ENCODE measurements at places on chromosomes 1 and 21.

DNA sequence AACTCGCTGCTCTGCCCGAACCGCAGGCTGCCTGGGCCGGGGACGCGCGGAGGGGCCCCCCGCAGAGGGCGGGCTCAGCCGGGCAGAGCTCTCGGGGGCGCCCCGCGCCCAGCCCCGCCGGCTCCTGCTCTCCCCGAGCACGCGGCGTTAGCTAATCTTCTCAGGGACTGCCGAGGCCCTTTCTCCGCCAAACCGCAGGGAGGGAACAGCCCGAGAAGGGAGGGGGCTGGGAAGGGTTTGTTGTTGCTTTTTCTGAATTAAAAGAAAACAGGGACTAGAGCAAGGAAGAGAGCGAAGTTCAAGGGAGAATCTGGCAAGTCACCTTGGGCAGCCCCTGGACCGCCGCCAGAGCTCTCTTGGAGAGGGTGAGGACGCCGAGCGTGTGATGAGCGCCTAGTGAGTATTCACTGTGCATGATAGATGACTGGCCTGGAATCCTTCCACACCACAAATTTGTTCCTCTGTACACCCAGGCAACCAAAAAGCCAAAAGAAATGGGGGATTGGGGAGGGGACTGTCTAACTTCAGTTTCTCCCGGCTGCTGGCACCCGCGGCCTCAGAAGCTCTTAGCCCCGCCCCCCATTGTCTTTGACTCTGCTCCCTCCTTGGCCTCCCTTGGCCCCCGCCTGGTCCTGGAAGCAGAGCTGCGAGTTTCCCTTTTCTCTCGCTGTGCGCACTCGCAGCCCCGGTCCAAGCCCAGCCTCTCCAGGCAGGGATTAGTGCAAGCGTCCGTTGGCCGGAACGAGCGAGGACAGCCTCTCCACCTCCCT is 19.7 kb upstream of the LMX1A start:
- no peak for DNase-seq

DNA sequence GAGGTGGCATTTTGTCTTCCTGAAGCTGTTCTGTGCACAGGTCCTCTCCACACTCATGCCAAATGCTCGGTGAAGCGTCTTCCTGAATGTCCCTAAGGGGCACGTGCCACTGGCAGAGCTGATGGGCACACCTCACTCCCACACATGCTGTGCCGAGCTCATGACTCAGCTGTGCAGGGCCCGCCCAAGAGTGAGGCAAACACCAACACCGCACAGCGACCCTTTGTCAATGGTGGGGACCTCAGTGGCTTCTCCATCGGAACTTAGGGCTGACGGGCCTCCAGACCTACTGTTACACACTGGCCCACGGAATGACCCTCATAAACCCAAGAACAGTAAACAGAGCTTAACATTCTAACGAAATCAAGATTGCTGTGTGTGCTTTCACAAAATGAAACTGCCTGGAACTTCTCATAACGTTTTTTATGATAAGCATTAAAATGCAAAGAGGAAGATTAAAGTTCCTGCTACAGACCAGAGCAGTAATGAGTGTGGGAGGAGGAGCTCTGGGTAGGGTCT is 89.3 kb downstream of the SIM2 start:
- DNase-seq = no peak

- peak; percentile 60 for DNase-seq
Measured at GRCh38 chr1:10692401-10693021, 103.9 kb downstream of the CASZ1 start.

- DNase-seq = no peak
Measured at GRCh38 chr1:39575191-39576015, 1.2 kb downstream of the PABPC4 start.

DNA sequence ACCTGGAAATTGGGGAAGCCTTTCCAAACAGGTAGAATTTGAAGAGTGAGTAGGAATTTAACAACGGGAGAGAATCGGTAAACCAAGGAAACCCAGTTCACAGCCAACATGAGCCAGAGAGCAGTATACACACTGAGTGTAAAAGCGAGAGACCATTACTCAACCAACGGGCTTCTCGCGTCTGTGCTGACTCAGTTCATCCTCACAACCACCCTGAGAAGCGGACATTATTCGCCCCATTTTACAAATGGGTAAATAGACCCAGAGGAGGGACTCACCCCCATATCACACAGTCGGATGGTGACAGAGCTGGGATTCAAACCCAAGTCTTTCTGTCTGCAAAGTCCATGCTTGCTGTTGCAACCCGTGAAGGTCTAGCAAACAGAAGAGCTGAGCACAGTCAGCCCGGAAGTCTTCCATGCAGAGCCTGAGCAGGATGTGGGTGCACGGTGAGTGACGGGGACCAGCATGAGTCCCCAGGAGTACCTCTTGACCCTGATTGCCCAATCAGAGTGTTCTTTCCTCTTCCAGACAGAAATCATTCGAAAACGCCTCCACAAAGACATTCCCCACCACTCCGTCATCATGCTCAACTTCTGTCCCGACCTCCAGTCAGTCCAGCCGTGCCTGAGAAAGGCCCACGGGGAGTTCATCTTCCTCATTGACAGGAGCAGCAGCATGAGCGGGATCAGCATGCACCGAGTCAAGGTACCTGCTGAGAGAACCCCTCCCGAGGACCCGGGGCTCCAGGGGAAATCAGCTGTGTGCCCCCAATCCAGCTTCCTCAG is 32.3 kb downstream of the VWA5B1 start:
- no peak for DNase-seq

DNA sequence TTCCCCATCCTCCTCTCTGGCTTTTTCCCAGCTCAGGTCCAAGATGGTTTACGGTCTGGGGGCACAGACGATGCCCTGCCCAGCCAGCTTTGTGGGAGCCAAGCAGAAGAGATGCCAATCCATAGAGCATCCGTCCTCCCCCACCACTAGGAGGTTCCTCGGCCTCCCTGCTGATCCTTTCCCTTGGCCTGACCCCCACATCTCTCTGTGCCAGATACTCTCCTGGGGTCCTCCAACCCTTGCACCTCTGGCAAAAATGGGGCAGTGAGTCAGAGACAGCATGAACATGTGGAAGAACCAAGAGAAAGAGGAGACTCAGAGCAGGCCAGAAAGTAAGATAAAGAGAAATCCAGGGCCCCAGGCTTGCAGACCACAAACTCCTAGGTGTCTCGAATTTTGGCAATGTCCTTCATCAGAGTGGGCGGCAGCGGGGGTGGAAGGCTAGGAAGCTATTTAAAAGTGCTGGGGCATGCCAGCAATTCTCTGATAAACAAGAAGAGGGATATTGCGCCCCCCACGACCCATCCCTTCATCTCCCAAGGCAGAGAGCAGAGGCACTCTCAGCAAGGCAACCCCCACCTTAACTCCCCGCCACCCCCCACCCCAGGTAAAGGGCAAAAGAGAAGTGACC is 11.4 kb downstream of the BLACAT1 start:
- no peak for DNase-seq

DNA sequence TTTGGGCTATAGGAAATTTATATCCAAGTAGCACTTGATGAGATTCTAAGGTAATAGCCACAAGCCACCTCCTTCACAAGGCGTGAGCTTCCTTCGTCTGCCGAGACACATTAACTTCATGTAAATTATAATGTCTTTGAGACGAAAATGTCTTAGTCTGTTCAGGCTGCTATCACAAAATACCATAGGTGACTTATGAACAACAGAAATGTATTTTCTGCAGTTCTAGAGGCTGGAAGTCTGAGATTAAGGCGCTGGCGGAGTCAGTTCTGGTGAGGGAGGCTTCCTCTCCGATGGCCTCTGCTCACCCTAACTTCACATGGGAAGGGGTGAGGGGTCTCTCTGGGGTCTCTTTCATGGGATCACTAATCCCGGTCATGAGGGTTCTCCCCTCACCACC is 133.0 kb downstream of the ETS2 start:
- no peak for DNase-seq

DNA sequence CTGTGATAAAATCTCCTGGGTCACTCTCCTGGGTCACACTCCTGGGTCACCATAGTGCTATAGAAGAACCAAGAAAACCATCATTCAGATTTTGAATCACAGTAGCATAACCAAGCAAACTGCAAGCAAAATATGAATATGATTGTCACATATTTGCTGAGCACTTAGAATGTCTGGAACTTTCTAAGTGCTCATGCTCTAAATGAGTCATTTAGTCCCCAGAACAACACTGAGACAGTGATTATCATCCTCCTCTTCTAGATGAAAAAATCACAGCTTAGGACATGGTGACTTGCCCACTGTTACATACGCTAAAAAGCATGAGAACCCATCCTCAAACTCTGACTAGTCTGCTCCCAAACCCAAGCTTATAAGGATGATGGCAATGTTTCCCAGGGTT is 39.5 kb upstream of the DDAH1 start:
- DNase-seq = no peak

DNA sequence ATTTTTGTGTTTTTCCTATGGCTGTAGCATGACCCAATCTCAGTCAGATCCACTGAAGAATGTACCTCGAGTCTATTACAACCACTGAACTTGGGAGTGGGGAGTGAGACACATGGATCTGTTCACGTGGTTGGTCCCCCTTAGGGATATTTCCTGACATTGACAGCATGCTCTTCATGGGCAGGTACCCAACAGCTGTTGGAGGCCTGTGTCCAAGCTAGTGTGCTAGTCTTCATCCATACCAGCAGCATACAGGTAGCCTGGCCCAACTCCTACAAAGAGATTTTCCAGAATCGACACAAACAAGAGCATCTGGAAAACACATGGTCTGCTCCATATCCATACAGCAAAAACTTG is 34.2 kb upstream of the HSD3B1 start:
- no peak for DNase-seq

DNA sequence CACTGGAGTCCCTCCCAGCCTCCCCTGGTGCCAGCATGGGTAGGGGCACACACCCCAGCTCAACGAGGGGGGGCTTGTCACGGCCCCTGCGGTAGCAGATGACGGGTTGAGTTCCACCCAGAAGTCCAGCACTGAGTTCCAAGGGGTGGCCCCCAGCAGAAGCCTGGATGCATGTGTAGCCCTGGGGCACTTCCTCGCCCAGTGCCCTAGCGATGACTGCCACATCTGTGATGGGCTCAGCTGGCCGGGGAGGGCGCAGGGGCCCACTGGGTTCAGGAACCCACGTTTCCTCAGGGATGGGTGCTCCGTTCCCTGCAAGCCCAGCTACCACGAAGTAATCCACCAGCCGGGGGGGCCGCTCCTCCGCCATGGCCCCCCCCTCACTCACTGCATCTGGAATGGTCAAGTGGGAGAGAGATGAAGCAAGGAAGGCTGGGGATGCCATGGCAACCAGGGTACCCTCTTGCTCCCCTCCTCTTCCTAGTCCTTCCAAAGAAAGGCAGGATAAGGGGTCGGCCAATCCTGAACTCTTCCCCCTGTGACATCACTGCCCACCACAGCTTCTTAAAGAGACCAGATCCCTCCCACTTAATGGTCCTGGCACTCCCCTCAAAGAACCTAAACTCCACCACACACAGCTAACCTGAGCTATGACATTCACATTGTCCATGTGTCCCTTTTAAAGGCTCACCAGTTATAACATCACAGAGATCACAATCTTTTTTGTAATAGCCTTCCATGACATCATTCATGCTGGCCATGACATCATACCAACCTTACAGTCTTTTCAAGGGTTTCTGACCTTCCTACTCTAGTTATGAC is 2.3 kb downstream of the DENND4B start:
- DNase-seq = no peak

DNA sequence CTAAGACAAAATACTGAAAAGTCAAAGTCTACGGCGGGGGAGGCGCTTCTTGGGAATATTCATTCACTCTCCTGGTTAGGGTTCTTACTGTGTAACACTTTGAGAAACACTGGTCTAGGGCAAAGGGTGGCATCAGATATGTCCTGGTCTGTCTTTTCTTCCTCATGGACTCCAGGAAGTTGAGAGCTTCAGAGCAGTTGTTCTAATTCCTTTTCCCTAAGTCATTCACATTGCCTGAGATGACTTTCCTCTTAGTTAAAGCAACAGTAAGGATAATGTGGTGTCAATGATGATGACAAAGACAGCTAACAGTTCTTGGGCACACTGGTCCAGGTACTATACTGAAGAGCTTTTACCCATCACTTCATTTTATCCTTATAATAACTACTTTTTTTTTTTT is 27.0 kb downstream of the FGGY start:
- no peak for DNase-seq

- no peak for DNase-seq
Measured at GRCh38 chr1:110465038-110465813, 14.3 kb downstream of the PROK1 start.

- DNase-seq = no peak
Measured at GRCh38 chr21:33299181-33299752, 25.5 kb upstream of the IFNAR1 start.

DNA sequence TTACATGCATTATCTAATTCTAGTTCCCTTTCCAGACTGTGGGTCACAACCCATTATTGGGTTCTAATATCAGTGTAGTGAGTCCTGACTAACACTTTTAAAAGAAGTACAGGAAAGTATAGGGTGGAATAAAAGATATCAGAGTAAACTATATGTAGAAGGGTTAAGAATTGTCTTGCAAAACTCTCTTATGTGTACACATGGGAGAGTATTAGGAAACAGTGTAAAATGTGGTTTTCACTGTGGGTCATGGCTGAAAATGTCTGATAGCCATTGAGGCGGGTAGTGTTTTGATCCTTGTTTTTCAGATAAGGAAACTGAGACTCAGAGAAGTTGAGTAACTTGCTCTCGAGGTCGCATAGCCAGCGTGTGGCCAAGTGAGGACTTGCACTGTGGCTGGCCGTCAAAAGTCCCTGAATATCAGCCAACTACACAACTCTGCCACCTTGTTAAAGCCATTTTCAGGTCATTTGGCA is 18.5 kb upstream of the MTARC1 start:
- DNase-seq = no peak

DNA sequence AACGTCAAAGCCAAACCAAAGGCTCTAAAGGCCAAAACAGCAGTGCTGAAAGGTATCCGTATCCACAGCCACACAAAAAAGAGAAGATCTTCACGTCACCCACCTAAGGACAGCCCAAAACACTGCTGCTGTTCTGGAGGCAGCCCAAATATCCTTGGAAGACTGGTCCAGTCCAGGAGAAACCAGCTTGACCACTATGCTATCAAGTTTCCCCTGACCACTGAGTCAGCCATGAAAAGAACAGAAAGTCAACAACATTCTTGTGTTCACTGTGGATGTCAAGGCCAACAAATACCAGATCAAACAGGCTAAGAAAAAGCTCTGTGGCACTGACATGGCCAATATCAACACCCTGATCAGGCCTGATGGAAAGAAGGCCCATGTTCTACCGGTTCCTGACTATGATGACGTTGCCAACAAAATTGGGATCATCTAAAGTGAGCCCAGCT is 32.1 kb downstream of the ARID4B start:
- DNase-seq = no peak

- no peak for DNase-seq
Measured at GRCh38 chr1:116854403-116854690, 55.4 kb upstream of the PTGFRN start.

DNA sequence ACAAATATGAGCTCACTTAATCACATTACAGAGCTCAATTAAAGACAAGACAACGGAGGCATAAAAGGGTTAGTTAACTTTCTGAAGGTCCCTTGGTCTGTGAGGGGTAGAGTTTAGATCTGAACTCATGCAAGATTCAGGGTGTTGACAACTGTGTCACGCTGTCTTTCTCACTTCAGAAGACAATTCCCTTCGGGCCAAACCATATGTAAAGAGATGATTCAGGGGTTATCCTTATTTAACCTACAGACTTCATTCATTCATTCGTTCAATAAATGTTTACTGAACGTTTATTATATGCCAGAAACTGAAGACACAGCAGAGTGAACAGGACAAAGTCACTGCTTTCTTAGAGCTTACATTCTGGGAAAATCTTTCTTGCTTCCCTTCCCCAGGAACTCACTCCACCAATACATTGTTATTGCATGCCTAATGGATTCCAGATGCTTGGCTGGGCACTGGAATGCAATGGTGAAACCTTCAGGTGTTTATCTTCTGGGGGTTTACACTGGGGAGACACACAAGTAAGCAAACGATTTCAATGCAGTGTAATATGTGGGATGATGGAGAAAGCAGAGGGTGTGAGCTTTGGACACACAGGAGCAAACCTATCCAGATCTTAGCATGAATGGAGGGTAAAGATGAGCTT is 6.4 kb downstream of the XCL1 start:
- no peak for DNase-seq

All from activated CD8-positive, alpha-beta memory T cell treated with anti-CD3 and anti-CD28 coated beads for 1 hour (primary cell).